ENCODE measurements at places on chromosomes 4 and X.

- DNase-seq, result no peak
These were observed 104.6 kb downstream of the PHEX start for GRCh38 chrX:22136711-22137110.

- DNase-seq, result no peak
These were observed 78.9 kb downstream of the RFC1 start for GRCh38 chr4:39287223-39287622.

DNA sequence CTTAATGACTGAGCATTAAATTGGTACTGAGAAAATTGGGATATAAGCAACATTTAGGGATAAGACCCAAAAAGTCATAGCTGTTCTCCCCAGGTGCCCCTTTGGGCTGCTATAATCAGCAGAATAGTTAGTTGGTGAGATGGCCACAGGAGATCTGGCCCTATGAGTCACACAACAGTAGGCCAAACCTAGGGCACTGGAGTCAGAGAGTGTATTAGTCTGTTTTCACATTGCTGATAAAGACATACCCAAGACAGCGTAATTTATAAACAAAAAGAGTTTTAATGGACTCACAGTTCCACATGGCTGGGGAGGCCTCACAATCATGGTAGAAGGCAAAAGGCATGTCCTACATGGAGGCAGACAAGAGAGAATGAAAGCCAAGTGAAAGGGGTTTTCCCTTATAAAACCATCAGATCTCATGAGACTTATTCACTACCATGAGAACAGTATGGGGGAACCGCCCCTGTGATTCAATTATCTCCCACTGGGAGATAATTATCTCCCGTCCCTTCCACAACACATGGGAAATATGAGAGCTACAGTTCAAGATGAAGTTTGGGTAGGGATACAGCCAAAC is 338.3 kb upstream of the NR3C2 start:
- peak; percentile 1 for DNase-seq

DNA sequence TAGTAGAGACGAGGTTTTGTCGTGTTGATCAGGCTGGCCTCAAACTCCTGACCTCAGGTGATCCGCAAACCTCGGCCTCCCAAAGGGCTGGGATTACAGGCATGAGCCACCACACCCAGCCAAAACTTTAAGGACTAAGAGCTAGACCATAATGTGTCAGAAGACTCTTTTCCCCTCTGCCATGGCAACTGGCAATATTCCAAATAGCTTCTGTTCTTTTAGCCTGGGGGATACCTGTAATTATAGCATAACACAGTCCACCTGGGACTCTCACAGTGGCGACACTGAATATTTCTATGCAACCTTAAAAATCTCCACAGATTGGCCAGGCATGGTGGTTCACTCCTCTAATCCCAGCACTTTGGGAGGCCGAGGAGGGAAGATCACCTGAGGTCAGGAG is 45.5 kb upstream of the RBM47 start:
- peak; percentile 94 for DNase-seq

DNA sequence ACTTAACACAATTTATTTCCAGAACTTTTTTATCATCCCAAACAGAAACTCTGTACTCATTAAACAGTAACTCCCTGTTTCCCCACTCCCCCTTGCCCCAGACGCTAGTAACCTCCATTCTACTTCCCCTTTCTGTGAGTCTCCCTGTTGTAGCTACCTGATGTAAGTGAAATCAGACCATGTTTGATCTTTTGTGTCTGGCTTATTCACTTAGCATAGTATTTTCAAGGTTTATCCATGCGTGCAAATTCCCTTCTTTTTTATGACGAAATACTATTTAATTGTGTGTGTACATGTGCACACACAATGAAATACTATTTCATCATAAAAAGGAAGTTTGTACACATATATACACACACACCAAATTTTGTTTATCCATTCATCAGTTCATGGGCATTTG is 5.2 kb downstream of the PKD2 start:
- DNase-seq, result no peak

DNA sequence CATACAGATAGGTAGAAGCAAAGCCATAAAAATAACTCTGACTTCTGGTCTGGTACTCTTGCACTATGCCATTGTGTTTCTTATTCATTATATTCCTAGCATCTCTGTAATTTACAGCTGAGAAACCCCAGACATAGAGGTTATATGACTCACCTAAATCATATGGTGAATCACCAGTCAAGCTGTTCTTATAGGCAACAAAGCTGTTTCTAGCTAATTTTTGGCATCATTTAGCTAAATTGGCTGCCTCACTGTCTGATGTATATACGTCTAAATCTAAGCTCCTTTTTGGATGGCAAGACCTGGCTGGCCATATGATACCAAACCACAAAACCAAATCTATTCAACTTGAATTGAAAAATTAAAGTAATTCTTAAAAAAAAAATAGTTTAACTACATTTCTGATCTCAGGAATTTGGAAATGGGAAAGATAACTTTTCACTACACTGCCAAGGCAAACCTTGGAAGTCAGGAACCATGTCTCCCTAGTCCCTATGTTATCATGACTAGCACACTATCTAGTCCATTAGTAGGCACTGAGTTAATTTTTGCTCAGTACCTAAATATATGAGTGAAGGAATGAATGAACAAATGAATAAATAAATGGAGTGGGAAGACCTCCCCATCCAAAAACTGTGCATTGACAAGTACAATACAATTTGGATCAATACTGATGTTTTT is 41.3 kb upstream of the STAG2 start:
- peak; percentile 62 for DNase-seq

DNA sequence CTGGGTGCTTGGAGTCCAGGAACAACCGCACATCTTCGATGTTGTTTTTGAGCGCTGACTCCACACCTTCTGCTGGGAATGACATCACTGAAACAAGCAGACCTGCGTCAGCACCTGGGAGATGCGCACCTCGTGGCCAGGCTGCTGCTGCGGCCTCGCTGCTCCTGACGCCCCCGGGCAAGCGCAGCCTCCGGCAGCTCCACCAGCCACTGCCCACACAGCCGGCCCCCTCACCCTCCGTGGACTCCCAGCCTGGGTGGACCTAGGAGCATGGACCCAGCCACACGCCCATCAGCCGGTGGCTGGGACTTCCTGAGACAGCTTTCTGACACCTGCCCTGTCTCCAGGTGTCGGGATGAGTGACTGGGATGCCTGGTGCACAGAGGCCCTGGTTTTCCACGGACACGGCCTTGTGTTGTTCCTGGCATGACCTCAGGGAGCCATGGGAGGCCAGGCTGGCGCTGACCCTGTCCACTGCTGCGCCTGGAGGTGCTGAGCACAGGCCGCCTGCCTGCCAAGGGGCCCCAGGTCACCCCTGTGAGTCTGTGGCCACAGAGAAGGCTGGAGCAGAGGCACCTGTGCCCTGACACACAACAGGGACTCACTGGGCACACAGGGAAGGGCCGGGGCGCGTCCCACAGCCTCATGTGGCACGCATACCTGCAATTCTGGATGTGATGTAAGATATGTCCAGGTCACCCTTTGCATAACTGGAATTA is 48.6 kb downstream of the GAK start:
- DNase-seq, result no peak

- no peak for DNase-seq
These were observed 67.7 kb downstream of the INPP4B start for GRCh38 chr4:142778430-142778829.

DNA sequence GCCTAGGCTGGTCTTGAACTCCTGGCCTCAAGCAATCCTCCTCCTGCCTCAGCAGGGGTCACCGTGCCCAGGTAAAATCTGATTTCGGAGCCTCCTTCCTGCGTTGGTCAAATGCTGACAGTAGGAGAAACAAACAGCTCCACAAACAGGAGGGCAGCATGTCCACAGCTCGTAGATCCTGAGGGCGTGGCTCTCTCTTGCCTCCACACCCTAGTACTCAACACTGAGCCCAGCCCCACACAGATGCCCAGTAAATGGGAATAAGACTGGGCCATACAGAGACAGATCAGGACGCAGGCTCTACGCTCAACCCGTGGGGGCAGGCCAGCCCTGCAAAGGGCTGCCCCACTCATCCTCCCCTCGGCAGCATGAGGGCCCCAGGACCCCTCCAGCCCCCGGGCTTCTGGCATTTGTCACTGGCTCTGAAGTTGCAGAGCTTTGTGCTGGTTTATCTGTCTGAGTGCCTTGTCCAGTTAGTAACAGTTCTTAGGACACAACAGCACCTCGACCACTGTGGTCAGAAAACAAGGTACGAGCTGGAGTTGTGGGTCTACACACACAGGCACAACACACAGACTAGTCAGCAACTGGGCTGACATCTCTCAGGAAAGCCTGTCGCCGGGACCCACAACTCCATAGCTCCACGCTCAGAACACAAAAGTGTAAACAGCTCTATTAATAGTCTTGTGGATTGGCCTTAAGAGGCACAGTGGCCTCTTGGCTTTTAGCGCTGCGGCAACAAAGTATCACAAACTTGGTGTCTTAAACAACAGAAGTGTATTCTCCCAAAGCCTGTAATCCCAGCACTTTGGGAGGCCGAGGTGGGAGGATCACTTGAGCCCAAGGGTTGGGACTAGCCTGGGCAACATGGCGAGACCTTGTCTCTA is 5.2 kb downstream of the TNIP2 start:
- no peak for DNase-seq

GRCh38 chrX:13607331-13607995 is 38.1 kb downstream of the EGFL6 start:
- no peak for DNase-seq

DNA sequence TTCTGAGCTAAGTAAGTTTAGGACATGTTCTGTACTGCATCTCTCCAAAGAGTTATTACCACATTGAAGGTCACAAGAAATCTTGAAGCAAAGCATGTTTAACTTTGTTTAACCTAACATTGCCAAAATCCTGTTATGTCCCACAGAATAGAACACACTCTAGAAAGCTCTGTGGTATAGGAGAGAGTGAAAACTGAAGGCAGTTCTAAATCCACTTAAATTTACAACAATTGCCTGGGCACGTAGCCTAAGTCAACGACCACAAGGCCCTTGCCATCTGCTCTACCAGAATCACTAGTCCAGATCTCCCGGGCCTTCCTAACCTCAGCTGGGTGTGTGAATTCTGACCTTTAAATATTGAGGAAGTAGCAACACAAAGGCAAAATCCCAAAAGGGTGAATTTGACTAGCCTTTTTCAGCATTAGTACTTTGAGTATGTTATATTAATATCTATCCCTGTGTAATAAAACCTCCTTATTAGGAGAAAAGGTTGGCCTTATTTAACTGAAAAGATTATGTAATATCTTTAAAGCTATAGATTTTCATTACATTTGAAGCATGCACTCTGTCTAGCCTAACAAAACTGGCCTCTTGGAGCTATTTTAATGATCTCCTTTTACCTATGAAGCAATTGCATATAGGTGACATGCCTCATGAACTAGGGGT is 4.5 kb upstream of the MAML3 start:
- peak; percentile 94 for DNase-seq

DNA sequence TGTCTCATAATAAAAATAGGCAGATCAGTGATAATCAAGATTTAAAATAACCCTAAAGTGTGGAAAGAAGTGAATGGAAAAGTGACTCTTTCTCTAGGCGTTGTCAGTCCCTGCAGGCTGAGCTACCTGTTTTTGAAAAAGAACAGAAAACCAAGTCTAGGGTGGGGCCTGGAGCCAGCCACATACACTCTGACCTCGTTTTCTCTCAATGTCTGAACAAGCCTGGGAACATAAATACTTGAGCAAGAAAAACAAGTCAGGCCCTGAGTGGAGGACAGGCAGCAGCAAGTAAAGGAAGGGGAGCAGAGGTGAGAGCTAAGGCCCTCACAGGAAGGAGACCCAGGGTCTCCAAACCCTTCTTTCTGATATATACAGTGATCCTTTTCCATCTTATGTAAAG is 91.7 kb upstream of the HPF1 start:
- DNase-seq, result no peak

DNA sequence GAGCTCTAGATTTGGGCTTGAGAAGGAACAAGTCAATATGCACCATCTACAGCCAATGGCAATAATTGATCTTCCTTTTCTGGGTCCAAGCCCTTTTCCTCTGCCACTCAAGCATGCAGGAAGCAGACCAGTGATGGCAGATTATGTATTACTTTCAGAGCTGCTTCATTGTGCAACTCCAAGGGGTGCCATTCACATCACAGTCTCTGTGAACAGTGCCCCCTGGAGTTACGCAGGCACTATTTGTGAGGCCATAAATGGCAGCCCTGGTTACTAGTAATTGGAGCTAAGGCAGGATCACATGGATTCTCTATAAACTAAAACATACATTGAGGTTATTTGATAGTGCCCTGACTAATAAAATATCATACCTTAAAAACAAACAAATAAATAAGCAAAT is 313.4 kb upstream of the SLC7A11 start:
- DNase-seq, result peak; percentile 94

- DNase-seq, result no peak
These were observed 6.7 kb downstream of the SRD5A3 start for GRCh38 chr4:55352726-55353125.

DNA sequence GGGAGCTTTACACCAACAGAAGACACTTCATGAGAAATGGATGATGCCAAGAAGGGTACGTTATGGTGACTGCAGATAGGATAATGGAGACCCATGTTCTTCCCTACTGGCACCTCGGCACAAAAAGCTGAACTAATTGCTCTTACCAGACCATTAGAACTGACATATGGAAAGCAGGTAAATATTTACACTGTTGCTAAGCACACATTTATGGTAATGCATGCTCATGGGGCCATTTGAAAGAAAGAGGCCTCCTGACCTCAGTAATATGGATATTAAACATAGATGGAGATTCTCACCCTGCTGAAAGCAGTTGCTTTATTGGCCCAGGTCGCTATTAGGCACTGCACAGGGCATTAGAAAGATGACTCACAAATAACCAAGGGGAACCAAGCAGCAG is 1759.6 kb downstream of the C4orf33 start:
- peak; percentile 85 for DNase-seq

- DNase-seq, result no peak
These were observed 20.2 kb upstream of the MGST2 start for GRCh38 chr4:139645458-139645857.

DNA sequence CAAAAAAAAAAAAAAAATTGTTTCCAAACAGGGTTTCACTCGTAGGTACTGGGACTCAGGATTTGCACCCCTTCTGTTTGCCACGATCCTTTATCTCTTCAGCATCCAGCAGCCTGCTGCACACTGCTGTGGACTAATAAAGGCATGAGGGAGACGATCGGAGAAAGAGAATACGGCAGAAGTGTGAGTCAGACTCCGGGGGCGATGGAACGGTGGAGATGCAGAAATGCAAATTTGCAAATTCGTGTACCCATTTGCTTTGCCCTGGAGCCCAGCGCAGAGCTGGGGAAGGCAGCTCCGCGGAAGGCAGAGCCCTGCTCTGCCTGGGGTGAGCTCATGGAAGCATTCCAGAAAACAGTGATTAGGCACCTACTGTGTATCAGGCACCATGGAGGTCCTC is 270.3 kb downstream of the ASMT start:
- DNase-seq, result no peak

DNA sequence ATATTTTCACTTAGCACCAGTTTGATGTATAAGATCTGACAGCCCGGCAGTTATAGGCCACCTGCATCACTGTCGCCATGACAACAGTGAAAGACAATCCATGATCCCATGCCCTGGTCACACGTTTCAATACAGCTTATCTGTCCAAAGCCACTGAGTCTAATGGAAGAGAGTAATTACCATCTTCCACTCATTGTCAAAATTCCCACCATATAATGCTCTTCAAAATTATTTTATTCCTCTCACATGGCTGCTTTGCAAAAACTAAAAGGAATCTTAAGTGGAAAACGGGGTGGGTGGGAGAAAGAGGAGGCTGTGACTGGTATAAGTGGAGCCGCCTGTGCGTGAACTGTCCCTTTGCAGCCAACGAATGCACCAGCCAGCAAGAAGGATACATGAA is 44.2 kb downstream of the MAML3 start:
- peak; percentile 58 for DNase-seq

All from NCI-H69 (cell line).